Activated gamma-delta T cell treated with anti-CD3 and anti-CD28 coated beads, Interleukin-2, amount 50 U/mL, for 16 hours (primary cell): ENCODE measurements at places on chromosomes 1 and 21.

- DNase-seq = no peak
Measured at GRCh38 chr1:212291505-212292134, 6.4 kb downstream of the PPP2R5A start.

GRCh38 chr1:27994060-27994459, 34.3 kb downstream of the XKR8 start:
- DNase-seq = no peak

DNA sequence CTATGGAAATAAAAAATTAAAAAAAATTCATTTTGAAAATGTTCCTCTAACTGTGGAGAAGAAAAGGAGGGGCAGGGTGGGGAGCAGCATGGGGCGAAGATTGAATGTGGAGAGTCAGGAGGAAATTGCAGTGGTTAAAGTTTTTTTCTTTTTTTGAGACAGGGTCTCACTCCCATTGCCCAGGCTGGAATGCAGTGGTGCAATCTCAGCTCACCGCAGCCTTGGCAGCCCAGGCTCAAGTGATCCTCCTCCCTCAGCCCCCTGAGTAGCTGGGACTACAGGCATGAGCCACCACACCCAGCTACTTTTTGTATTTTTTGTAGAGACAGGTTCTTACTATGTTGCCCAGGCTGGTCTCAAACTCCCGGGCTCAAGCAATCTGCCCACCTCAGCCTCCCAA, 67.6 kb downstream of the ADSS2 start:
- no peak for DNase-seq

GRCh38 chr1:27527223-27527889, 37.4 kb upstream of the WASF2 start:
- no peak for DNase-seq

DNA sequence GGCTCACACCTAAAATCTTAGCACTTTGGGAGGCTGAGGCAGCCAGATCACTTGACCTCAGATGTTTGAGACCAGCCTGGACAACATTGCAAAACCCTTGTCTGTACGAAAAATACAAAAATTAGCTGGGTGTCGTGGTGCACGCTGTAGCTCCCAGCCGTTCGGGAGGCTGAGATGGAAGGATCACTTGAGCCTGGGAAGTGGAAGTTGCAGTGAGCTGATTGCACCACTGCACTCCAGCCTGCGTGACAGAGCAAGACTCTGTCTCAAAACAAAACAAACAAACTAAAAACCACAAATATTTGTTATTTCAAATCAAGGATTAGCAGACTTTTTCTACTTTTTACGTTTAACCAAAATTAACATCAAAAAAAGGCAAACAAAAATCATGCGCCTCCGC, 31.3 kb downstream of the INKA2 start:
- DNase-seq = no peak
